ENCODE measurements at places on chromosomes 2 and 18.
A peak's percentile ranks its signal among the peaks of the same experiment; 100 is the strongest.

DNA sequence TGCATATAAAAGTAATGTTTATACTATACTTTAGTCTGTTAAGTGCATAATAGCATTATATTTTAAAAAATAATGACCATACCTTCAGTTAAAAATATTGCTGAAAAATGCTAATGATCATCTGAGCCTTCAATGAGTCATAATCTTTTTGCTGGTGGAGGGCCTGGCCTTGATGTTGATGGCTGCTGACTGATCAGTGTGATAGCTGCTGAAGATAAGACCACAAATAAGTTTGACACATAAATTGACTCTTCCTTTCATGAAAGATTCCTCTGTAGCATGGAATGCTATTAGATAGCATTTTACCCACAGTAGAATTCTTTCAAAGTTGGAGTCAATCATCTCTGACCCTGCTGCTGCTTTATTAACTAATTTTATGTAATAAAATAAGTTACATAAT lies 128.4 kb upstream of the CCDC85A start:
- no peak for DNase-seq

- peak; percentile 42 for DNase-seq
Measured at GRCh38 chr2:10124538-10125045, 2.1 kb downstream of the RRM2 start.

DNA sequence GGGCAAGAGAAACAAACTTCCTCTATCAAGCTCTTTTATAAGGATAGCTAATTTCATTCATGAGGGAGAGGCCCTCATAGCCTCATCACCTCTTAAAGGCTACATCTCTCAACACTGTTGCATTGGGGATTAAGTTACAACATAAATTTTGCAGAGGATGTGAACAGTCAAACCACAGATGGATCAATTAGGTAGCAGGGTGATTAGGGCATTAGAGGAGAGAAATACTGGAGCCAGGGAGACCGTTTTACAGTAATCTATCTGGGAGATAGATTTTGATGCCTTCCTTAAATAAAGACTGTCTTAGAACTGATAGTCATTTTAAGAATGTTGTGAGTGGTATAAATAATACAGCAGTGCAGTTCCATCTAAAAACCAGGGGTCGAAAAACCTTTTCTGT lies 258.9 kb downstream of the DCC start:
- no peak for DNase-seq

- no peak for DNase-seq
Measured at GRCh38 chr18:78681396-78681795, 298.2 kb upstream of the SALL3 start.

DNA sequence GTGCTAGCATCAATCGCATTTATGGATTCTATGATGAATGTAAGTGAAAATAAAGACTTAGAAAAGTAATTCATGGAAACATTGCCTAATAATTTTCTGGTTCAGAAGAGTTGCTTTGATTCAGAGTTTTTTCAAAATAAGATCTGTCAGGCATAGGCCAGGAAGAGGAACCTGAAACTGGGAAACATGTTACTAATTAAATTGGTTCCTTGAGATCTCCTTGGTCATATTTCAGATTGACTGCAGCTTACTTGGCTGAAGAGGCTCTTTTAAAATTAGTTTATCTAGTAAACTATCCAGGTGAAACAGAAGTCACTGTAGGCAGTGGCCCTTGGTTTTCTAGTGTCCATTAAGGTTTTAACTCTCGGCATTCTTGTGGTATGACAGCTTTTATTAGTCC lies 27.4 kb downstream of the PPP1CB start:
- DNase-seq = no peak

DNA sequence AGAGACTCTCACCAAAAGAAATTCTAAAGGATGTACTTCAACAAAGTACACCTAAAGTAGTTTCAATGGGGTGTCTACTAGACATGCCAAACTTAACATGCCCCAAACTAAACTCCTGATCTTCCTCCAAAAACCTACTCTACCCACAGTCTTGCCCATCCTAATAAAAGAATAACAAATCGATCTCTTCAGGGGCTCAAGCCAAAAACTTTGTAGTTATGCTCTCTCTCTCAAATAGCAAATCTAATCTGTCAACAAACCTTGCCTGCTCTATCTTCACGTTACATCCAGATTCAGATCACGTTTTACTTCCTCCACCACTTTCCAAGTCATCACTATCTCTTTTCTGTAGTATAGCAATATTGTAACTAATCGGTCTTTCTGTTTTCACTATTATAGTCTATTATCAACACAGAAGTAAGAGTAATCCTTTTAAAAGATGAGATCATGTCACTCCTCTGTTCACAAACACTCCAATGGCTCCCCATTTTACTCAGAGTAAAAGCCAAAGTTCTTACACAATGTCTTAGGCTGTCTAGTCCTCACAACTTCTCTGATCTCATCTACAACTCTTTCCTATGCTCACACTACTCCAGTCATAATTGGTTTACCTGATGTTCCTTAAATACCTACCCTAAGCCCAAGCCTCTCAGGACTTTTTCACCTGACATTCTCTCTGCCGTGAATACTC lies 79.9 kb downstream of the THADA start:
- no peak for DNase-seq

DNA sequence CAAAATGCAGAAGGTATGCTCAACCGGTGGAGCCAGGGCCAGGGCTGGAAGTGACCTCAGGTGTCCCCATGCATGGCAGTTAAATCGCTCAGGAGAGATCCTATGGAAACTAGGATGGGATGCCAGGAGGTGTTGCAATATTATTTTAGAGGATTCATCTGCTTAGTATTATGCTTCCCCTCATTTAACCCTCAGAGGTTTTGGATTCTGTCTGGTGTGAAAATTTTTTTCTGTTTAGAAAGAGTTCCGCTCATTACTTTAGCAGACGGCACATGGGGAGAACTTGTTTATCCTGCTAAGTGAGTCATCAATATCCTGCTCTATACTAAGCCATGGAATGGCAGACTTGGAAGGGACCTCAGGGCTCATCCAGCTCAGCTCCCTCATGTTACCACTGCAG lies 42.5 kb downstream of the TRIB2 start:
- no peak for DNase-seq

DNA sequence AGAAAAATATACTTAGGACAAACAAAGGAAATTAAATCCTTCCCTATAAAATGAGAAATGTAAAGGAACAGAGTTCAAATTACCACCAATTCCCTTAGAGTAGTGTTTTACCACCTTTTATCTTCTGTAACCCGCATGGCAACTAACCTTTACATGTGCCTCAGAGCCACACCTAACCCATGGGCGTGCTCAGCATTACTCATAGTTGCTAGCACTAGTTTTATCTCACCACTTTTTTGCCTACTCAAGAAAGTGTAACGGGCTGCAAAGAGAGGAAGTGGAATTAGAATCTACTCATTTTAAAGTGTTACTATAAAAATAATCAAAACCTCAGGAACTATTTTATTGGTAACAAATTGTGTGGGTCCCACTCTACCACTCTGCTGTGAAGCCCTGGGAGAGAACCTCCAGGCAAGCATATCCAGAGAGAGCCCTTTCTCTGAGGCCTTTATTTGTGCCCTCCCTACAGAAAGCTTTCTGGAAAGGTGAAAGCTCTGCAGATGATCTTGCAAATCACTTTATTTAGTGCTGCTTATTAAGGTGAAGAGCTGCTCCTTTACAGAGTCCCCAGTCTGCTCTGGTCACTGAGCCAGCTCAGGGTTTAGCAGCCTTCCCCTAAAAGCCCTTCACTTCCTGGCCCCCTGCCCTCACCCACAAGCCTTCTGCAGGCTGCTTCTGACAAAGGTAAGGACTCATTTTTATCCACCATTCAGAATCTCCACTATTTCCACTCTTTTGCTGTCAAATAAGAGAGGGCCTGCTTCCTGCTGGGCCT lies 98.8 kb downstream of the TRABD2A start:
- DNase-seq = peak; percentile 73

DNA sequence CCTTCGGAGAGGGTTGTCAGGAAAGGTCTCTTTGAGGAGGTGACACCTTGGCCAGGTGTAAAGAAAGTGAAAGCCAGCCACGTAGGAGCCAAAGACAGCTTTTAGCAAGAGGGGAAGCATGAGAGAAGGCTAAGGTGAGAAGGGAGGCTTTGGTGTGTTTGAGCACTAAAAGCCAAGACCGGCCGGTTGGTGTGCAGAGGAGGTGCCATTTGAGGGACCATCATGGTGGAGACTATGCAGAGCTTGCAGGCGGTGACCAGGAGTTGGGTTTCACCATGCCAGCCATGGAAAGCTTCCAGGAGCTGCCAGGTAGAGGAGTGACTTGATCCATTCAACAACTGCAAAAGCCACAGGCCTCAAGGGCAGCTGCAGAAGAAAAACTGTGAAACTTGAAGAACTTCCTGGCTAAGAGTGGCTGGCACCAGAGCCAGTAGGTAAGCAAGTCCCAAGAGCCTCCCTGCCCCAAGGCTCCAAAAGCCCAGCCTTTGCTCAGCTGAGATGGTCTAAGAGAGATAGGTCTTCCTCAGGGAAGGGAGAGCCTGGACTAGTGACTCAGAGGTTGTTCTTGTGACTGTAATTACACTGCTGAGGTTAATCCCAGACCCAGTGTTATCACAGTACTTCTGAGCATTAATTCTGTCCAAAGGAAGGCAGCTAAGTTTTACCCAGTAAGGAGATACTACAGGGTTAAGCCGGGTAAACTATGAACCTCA lies 319.0 kb downstream of the BCL11A start:
- DNase-seq = no peak

DNA sequence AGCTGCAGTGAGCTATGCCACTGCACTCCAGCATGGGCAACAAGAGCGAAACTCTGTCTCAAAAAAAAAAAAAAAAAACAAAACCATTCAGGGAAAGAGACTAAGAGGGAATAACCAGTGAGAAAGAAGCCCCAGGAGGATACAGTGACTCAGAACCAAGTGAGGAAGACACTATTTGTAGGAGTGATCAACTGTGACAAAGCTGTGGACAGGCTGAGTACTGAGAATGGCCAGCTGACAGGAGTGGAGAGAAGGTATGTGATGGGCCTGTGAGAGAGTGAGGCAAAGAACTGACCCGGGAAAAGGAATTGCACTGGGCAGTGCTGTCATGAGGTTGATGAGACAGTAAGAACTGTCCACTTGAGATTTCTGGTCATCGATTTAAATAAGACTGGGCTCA lies 6.7 kb upstream of the LCT start:
- no peak for DNase-seq

DNA sequence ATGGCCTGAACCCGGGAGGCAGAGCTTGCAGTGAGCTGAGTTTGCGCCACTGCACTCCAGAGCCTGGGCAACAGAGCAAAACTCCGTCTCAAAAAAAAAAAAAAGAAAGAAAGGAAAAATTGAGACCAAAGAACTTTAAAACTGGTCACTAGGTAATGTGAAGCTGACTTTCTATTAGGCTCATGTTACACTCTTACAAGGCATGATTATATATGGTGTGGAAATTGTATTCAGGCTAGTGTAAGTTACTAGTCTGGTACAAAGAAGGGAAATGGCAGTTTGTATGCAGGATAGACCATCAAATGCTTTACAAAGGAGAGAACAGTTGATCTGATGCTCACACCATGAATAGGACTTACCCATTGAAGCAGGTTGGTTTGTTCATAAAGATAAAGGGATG lies 35.4 kb upstream of the ARMC9 start:
- no peak for DNase-seq

DNA sequence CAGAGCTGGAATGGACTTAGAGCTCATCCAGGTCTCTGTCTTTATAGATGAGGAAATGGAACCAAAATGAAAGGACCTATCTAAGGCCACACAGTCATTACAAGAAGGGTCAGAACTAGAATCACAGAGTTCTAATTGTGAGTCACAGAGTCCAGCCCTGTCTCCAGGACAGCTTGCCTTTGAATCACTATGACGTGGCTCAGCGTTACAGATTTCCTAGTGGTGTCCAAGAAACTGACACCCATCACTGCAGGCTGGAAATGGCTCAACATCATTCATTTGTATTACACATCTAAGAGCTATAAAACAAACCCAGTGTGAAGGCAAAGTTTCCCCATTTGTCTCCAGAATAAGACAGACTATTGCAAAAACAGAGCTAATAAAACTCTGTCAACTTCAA lies 164.3 kb upstream of the SIX2 start:
- no peak for DNase-seq

GRCh38 chr18:8008033-8008432 lies 440.9 kb downstream of the PTPRM start:
- DNase-seq = no peak

GRCh38 chr18:23258566-23259469 lies 123.5 kb downstream of the CABLES1 start:
- no peak for DNase-seq

DNA sequence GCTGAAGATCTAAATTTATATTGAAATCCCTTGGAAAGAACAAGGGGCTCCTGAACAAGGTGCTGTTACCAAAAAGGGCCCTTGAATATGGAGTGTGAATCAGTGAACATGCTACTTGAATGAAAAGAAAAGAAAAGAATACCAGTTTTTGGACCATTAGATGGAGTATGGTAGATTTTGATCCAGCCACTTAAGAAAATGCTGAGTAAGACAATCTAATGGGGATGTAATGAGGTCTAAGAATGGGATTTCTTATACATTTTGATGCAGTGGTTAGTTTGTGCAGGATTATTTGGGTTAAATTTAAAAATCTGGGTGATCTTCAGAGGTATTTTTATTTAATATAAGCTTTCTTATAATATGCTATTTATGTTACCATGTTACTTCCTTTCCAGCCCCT lies 2003.0 kb upstream of the LRRTM1 start:
- no peak for DNase-seq

DNA sequence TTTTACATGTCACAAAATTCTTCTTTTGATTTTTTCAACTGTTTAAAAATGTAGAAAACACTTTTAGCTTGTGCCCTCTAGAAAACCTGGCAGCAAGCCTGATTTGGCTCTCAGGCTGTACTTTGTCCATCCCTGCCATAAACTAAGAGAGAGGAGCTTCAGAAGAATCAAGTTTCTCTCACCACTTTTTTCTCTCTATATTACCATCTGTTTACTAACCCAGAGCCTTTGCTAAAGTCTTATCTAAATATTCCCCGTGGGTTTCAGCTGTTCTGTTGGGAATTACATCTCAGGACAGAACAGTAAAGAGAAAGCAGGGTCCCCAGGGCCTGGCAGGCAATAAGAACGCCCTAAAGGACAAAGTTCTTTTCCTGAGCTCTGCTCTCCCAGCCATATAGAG lies 409.1 kb upstream of the CRIM1 start:
- no peak for DNase-seq

DNA sequence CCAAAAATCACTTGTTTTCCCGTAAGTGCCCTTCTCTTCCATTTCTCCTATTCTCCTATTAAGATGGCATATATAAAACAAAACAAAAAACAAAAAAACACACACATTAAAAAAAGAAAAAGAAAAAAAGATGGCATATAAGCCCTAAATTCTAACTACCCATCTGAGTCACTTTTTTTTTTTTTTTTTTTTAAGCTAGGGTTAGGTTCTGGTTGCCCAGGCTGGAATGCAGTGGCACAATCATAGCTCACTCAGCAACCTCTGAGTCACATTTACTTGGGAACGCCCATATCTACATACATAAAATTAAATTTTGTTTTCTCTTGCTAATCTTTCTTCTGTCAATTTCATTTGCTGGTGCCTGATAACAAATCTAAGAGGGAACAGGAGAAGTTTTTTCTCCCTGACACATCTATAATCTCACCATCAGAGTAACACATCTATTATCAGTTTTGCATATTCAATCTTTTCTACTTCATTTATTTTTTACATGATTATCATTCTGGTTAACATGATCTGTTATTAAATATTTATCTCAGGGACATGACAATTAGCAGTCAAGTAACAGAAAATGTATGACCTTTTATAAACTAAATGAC lies 52.1 kb downstream of the EEF1B2 start:
- DNase-seq = no peak

- DNase-seq = no peak
Measured at GRCh38 chr18:58213440-58213839, 169.4 kb downstream of the NEDD4L start.

- DNase-seq = no peak
Measured at GRCh38 chr18:653512-653911, 3.9 kb upstream of the TYMS start.
